A549 (cell line): ENCODE measurements at places on chromosomes 3 and 15. TPM values are rescaled to one million over a fixed set of nuclear protein-coding genes. Genes with fewer than 3 reads are reported as not detected.

The FBXL22 gene
- polyA plus RNA-seq = 0.13 to 0.23 TPM (median 0.18 TPM) in 3 replicates

The TGM5 gene
- not detected in 3 replicates for polyA plus RNA-seq

The USP4 gene
- 12.9 to 14.4 TPM (median 12.9 TPM) in 3 replicates for polyA plus RNA-seq

The TMEM207 gene
- not detected in 3 replicates for polyA plus RNA-seq

The SPINK8 gene
- not detected in 3 replicates for polyA plus RNA-seq

The DNASE1L3 gene
- polyA plus RNA-seq = not detected in 3 replicates

The ZMYND10 gene
- 0.71 to 0.84 TPM (median 0.77 TPM) in 3 replicates for polyA plus RNA-seq

The TRH gene
- not detected in 3 replicates for polyA plus RNA-seq

The CHCHD4 gene
- 35.1 to 37.6 TPM (median 37.3 TPM) in 3 replicates for polyA plus RNA-seq

The MYL3 gene
- polyA plus RNA-seq = 0.25 TPM in 1 of 3 replicates, not detected in the others

The STAC gene
- 2.8 to 3.4 TPM (median 3.2 TPM) in 3 replicates for polyA plus RNA-seq
